ENCODE measurements at places on chromosomes 5 and 9. TPM values are rescaled to one million over a fixed set of nuclear protein-coding genes. Genes with fewer than 3 reads are reported as not detected.

DNA sequence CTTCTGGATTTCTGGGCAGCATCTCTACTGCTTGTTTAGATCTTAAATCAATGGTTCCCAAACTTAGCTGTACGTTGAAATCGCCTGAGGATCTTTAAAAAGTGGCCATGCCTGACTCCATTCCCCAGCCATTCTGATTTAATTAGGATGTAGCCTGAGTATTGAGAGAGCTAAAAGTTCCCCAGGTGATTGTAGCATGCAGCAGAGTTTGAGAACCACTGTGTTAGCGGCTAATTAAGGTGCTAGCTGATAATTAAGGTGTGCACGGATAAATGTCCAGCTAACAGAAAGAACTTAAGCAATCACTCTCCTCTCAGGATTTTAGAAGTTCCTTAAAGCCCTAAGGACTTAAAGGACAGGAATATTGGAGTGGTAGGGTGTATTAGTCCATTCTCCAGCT lies 89.1 kb downstream of the NMUR2 start:
- DNase-seq: no peak

- no peak for DNase-seq
These were observed 238.6 kb downstream of the CDH12 start for GRCh38 chr5:22614486-22615094.

DNA sequence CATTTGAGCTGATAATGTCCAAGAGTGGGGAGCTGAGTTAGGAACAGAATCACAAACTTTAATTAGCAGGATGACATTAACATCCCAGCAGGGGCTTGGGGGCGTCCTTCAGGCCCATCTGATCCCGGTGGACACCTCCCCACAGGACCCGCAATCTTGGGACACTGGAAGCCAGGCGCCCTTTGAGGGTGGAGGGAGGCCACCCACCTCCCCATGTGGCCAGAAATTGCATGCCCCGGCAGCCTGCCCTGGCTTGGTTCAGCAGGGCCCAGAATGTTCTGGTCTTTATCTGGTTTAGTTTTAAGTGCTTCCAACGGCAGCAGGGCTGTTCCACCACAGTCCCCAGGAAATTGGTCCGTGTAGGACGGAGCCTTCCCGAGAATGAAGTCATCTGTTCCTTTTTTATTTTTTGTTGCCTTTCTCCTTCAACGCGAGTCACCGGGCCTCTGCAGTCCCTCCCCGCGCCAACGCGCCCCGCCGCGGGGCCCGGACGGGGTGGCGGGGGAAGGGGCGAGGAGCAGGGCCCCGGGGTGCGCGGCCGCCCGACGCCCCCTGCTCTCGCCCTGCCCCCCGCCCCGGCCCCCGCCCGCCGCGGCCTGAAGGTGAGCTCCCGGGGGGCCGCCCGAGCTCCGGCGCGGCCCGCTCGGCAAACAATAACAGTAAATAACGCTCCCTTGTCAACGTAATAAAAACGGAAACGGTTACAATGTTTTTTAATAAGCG lies 207.9 kb downstream of the C9orf50 start:
- no peak for DNase-seq

The IFNA6 gene
- total RNA-seq: not detected

The CHSY3 gene
- 4.8 TPM for total RNA-seq

GRCh38 chr9:9387511-9388115 lies 1225.2 kb downstream of the PTPRD start:
- DNase-seq: no peak

DNA sequence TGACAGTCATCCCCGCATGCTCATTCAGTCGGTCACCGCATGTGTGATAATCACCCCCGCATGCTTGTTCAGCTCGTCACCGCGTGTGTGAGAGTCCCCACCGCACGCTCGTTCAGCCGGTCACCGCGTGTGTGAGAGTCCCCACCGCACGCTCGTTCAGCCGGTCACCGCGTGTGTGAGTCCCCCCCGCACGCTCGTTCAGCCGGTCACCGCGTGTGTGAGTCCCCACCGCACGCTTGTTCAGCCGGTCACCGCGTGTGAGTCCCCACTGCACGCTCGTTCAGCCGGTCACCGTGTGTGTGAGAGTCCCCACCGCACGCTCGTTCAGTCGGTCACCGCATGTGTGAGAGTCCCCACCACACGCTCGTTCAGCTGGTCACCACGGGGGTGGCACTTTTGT lies 3.5 kb downstream of the TRAF2 start:
- DNase-seq: no peak

DNA sequence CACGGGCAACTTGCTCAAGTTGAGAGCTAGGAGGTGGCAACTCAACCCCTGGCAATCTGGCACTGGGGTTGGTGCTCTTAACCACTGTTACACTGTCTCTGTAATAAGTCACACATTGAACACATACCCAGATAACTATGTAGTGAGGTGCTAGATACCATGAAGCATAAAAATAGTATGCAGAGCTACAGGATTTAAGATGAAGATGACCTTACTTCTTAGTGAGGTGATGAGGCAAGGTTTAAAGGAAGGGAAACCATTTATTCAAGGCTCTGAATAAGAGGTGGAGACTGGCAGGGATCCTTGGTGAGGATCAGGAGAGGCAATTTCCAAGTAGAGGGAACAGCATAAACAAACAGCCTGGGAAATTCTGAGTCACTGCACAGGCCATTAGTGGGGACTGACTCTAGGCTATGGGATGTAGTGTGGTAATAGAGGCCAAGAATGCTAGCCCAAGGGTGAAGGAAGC lies 67.6 kb upstream of the NR3C1 start:
- DNase-seq: no peak

The FOXD4L5 gene
- total RNA-seq: not detected

Measured in mesenteric fat pad (tissue), 1 donor.